NK-92 treated with Interleukin-12 subunit alpha and Interleukin-12 subunit beta, amount 100 ng/mL, for 24 hours (cell line): ENCODE measurements at places on chromosomes 13 and 19.

DNA sequence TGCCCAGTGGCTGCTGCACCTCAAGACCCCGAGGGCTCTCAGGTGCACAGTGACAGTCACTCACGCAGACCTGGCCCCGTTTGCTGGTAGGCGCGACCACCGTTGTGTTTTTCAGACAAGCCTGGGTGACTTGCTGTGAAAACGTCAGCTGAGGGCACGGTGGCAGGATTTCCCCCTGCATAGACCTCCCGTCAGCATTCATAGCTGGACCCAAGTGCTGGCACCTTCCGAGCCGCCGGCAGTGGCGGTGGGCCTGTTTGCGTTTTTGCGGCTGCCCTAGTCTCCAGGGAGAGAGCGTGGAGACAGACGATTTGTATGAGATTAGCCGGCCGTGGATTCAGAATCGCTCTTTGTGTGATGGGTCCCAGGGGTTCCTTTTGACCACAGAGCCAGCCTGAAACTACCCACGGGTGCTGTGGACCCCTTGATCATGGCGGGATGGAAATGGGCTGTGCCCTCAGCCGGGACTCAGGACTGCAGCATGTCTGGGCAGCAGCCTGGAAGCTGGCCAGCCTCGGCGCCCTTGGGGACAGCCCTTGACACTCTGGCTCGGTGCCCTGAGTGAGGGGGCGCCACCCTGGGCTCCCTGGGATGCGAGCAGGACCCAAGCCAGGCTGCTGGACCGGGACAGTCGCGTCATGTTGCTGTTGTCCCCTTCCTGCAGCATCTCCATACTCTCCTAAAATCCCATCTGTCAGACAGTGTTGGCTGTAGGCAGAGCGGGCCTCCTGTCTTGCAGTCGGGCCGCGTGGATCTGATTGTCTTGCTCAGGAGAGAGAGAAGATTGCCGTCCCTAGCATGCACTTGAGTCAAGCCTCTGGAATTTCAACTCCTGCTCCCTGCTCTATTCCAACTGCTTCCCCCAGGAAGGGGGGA lies 8.6 kb downstream of the KDM4B start:
- no peak for DNase-seq

DNA sequence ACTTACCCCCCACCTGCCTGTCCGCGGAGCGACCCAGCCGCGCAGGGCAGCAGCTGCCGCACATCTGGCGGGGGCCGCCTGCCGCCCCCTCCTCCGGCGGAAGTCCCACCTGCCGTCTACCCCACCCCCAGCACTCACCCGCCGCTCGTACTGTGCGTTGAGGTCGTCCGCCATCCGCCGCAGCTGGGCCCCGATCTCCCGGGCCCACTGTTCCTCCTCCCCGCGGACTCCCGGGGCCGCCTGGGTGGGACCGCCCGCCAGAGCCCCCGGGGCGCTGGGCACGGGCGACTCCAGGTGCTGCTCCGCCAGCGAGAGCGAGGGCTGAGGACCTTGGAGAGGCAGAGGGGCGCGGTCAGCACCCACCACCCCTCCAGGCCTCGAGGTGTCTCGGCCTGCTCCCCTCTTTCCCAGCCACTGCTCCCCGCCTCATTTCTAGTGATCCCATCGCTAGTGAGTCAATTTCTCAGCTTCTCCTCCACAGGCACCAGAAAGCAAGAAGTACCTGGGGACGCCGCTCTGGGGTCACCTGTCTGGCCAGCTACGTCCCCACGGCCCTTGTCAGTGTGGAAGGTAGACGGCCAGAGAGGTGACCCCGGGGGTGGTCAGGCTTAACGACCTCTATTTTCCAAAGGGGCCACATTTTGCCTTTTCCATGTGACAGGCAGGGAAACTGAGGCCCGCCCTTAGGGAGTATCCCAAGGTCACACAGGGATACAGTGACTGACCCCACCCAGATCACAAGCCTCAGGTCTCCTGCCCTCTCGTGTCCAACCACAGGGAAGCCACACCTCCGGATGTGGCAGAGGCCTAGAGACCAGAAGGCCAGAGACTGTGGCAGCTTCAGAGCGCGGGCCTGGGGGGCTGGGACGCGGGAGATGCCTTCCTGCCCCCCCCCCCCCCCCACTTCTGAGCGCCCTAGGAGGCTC lies 4.3 kb downstream of the BBC3 start:
- DNase-seq, result peak; percentile 72

DNA sequence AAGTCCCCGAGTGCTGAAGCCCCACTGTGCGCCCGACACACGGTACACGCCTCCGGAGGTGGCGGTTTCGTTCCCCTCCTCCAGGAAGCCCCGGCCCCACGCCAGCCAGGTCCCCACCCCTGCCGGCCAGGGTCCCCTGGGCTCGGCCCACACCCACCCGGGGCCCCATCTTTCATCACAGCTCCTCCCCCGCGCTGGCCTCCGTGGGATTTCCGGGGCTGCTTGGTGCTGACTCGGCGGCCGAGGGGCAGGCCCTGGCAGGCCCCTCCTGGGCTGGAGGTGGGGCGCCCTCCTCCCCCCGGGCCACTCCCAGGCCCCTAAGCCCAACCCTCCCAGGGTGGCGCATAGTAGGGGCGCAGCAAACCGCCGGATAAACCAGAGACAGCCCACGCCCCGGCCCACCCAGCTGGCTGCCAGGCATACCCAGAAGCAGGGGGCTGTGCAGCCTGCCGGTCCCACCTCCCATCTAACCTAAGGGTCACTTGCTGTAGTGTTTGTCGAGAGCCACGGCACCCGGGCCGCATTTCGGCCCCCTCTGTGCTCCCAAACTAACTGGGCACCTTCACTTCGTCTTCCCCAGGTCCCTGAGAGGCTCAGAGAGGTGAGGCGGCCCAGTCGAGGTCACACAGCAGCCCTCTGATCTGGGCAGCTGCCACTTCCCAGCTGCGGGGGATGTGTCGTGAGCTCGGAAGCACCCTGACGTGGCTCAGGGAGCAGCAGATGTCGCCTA lies 6.6 kb downstream of the ZBTB7A start:
- DNase-seq, result no peak

DNA sequence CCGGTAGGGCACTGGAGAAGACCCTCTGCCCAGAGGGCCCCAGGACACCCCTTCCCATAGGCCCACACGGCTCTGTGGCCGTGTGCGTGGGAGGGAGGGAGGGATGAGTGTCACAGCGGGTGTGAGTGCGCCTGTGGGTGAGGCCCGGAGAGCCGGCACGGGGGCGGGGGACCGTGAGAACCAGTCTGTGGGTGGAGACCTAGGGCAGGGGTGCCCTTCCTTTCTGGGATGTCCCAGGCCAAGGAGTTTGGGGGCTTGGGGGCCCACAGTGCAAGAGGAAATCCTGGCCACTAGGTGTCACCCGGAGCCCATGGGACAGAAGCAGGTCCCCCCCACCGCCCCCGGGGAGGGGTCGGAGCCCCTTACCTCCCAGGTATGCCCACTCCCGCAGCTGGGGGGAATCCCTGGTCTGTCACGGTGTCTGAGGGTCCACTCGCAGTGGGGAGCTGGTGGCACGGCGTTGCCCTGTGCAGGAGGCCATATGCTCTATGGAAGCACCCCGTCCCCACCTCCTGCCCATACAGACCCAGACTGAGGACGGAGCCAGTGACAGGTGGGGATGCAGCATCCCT lies 16.0 kb upstream of the SLC7A10 start:
- DNase-seq, result no peak

DNA sequence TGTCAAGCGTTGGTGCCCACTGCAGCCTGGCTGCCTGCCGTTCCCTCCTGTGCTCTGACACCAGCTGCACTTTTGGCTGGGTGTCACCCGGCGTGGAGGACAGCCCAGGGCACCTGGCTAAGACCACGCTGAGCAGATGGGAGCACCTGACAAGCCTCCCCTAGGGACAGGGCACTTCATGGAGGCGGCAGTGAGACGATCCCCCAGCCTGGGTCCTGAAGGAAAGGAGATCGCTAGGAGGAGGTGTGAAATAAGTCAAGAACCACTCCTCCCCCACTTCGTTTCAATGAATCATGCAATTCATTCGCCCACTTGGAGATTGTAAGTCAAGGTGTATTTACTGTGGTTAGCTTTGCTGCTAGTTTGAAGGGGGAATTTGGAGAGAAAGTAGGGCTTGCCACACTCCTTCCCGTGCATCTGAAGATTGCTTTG lies 38.8 kb downstream of the VSTM2B start:
- no peak for DNase-seq

DNA sequence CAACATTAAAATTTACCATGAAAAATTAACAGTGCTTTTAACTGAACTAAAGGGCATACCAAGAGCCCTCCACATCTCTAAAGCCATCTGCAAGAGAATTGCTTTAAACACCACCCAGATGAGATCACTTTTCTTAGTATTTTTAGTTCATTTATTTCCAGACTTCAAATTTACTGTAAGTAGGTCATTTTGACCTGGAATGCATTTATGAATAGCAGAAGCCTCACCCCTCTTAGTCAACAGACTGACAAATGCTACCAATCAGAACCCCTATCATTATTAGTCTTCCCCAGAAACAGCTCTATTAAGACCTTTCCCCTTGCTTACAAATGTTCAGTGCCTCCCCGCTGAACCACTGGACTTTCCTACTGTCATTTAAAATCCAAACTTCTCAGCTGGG lies 27.3 kb downstream of the RUBCNL start:
- DNase-seq, result no peak

DNA sequence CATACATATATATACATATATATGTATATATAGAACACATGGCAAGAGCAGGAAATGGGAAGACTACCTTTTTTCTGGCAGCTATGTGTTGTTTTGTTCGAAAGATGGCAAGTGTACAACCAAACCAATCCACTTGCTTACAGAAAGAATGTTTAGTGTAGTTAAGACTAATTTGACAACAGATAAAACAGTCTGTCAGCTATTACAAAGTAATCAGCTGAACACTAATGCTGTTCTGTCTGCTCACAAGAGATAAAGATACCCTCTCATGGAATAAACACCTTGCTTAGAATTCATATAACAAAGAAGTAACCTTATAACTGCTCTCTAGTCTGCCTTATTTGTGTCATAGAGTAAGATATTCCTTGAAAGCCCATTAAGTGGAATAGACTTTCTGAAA lies 858 bp upstream of the KCNRG start:
- no peak for DNase-seq

- DNase-seq, result no peak
Observed at GRCh38 chr13:73513751-73514150, 454.9 kb downstream of the KLF5 start.

DNA sequence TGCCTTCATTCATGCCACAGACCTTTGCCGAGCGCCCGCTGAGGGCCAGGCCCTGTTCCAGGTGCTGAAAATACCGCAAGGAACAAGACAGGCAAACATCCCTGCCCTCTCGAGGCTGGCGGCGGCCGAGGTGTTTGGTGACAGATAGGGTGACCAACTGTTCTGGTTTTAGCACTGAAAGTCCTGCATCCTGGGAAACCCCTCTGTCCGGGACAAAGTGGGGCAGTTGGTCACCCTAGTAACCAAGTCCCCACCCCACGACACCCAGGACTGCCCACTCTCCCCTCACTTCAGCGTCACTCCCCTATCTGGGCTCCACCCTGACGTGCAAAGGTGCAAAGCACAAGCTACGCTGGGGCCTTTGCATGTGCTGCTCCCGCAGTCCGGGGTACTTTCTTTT lies 17.3 kb downstream of the ZBTB7A start:
- no peak for DNase-seq

GRCh38 chr13:40273253-40274025 lies 393.0 kb downstream of the FOXO1 start:
- DNase-seq, result no peak

- no peak for DNase-seq
Observed at GRCh38 chr19:51724543-51724942, 752 bp upstream of the HAS1 start.

DNA sequence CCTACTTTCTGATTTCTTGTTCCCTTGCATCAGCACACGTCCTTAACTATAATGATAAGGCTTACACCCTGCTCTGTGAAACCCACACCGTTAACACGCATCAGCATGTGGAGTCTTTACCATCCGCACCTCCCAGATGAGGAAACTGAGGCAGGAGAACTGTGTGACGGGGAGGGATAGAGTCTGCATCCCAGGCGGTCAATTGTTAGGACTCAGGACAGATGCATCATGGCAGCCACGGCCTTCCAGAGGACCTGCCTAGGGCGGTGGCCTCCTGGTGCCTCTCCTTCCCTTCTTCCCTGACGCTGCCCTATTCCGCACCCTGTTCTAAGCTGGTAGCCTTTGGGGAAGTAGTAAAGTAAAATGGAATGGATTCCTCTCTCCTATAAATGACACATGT lies 326.0 kb downstream of the TEX29 start:
- no peak for DNase-seq
